ENCODE measurements at places on chromosomes 5 and 9. TPM values are rescaled to one million over a fixed set of nuclear protein-coding genes. Genes with fewer than 3 reads are reported as not detected.

Gene PTGS1
- 20.3 TPM for total RNA-seq

Gene ANKRD18B
- total RNA-seq: not detected

Gene PAX5
- 0.81 TPM for total RNA-seq

Gene TMEFF1
- total RNA-seq: 0.78 TPM

Gene EGR1
- 669 TPM for total RNA-seq

Gene GRIA1
- total RNA-seq: 6.5 TPM

Gene PCDHGA11
- total RNA-seq: 7.1 TPM

Gene CDH9
- total RNA-seq: not detected

Gene SPATA31E1
- total RNA-seq: not detected

Gene ANKRD18A
- 0.18 TPM for total RNA-seq

Gene IQGAP2
- 13.7 TPM for total RNA-seq

Gene IGFBPL1
- 27.8 TPM for total RNA-seq

Gene ZNF622
- total RNA-seq: 22.7 TPM

- H3K4me1 ChIP-seq: no peaks in the 10 kb centered on the region
- no peaks in the 10 kb centered on the region for H3K36me3 ChIP-seq
- H3K27ac ChIP-seq: no peak overlapping the region
- no peak overlapping the region for H3K4me3 ChIP-seq
These were observed 30.3 kb upstream of the DENND4C start for GRCh38 chr9:19200229-19200628.

GRCh38 chr5:9251379-9251980 lies 294.4 kb downstream of the SEMA5A start:
- no peak for DNase-seq
- H3K4me3 ChIP-seq: no peak overlapping the region
- no peak overlapping the region for H3K27ac ChIP-seq

GRCh38 chr9:4146293-4146692 lies 153.6 kb downstream of the GLIS3 start:
- H3K4me1 ChIP-seq: peaks cover 11% of the 10 kb centered on the region
- no peak overlapping the region for H3K4me3 ChIP-seq
- H3K27ac ChIP-seq: no peak overlapping the region
- no peaks in the 10 kb centered on the region for H3K27me3 ChIP-seq
- no peaks in the 10 kb centered on the region for H3K36me3 ChIP-seq

GRCh38 chr5:65103756-65104440 lies 335.2 kb downstream of the CWC27 start:
- DNase-seq: no peak
- no peaks in the 10 kb centered on the region for H3K27me3 ChIP-seq
- no peak overlapping the region for H3K4me3 ChIP-seq

- H3K4me1 ChIP-seq: no peaks in the 10 kb centered on the region
- H3K27me3 ChIP-seq: no peaks in the 10 kb centered on the region
- no peak overlapping the region for H3K27ac ChIP-seq
These were observed 363.7 kb downstream of the IRX2 start for GRCh38 chr5:2387634-2388325.

- no peaks in the 10 kb centered on the region for H3K4me1 ChIP-seq
- H3K36me3 ChIP-seq: no peaks in the 10 kb centered on the region
- no peak overlapping the region for H3K27ac ChIP-seq
These were observed 13.7 kb upstream of the PAIP1 start for GRCh38 chr5:43570450-43571158.

GRCh38 chr9:8809741-8810140 lies 1010.2 kb upstream of the DMAC1 start:
- H3K4me3 ChIP-seq: no peak overlapping the region
- H3K4me1 ChIP-seq: no peaks in the 10 kb centered on the region
- H3K27ac ChIP-seq: no peak overlapping the region
- no peak for DNase-seq
- no peaks in the 10 kb centered on the region for H3K36me3 ChIP-seq

GRCh38 chr9:73137286-73137899 lies 14.3 kb upstream of the ANXA1 start:
- no peak for DNase-seq
- H3K4me3 ChIP-seq: no peak overlapping the region
- H3K4me1 ChIP-seq: no peaks in the 10 kb centered on the region
- no peaks in the 10 kb centered on the region for H3K36me3 ChIP-seq
- H3K27me3 ChIP-seq: no peaks in the 10 kb centered on the region

DNA sequence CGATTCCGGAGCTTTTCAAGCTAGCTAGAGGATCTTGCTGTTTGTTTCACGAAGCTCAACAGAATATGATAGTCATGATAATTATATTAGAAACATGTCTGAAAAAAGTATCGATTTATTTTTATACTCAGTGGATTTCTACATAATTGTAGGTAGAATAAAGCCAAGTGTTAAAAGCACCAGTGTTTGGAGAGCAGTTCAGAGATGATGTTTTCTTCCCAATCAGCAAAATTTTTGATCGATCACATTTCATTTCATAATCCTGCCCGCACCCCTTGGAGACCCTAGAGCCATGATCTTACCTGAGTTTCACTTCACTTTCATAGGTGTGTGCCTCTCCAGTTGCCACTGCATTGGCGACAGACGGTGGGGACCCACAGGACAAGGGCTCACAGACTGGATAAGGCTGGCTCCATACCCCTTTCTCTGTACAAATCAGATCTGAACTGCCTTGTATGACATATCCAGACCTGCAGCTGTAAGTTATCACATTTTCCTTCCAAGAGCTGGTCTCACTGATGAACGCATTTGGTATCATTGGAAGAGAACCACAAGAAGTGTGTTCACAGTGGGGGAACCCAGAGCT lies 68.3 kb upstream of the TXNDC8 start:
- H3K4me1 ChIP-seq: no peaks in the 10 kb centered on the region
- no peaks in the 10 kb centered on the region for H3K27me3 ChIP-seq
- DNase-seq: no peak
- H3K27ac ChIP-seq: no peak overlapping the region
- H3K36me3 ChIP-seq: no peaks in the 10 kb centered on the region

DNA sequence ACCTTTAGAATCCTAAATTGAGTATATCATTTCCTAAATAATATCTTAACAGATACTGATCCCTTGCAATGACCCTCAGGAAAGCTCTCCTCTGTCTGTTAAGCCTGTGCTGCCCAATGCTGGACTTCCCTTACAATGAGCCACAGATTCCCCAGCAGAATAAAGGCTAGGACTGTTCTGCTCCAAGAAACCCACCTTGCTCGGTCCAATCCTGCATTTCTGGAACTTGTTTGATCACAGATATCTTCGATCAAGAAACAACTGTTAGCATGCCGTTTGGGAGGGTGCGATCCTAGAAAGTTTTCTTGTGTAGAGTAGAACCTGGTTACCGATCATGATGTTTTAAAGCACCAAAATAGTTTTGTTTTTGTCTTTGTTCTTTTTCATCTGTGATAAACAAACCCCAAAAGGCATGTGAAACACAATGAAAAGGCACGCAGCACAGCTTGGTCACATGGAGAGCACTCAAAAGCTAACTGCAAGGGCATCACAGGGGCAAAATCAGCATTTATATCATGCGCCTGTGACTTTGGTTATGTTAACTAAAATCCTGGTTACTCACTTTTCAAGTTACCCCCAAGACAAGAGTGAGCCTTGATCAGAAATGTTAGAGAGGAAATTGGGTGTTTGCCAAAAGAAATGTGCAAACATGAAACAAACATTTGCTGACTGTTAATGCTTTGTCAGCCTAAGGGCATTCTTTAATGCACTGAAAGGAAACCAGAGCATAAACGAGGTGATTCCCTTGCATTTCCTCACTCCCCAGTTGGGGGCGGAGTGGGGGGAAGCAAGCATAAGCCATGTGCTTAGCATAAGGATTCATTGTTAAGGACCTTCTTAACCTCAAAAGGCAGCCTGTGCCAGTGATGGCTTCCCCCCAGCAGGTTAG lies 61.9 kb upstream of the ADAMTS16 start:
- no peak for DNase-seq
- H3K27ac ChIP-seq: no peak overlapping the region
- no peak overlapping the region for H3K4me3 ChIP-seq
- no peaks in the 10 kb centered on the region for H3K36me3 ChIP-seq

- no peaks in the 10 kb centered on the region for H3K27me3 ChIP-seq
- DNase-seq: no peak
- no peak overlapping the region for H3K4me3 ChIP-seq
- no peak overlapping the region for H3K27ac ChIP-seq
These were observed 7.7 kb upstream of the PTPDC1 start for GRCh38 chr9:94076557-94076956.

DNA sequence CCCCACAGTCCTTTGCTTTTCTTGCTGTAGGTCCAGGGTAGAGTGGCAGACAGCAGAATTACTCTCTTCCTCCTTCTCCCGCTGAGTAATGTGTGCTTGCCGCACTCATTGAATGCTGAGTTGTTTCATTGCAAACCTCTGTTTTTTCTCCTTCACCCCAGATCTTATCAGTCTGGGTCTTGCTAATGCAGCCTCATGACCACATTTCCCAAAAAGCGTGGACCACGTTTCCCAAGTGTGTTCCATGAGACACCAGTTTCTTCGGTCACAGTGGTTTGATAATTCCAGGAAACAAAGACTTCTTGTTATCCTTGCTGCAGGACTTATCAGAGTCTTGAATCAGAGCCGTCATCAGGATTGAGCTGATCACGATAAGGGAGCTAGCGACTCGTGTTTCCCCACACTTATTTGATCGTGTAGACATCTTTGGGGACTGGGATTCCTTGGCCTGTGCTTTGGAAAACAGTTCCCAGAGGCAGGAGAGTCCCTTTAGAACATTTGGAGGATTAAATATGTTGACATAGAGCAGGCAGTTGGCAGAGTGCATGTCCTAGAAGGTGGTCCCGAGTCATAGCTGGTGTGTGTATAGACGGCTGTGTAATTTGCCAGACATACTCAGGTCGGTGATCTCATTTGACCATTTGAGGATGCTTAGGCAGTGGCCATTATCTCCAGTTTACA lies 4.4 kb downstream of the LRRC8A start:
- H3K27me3 ChIP-seq: no peaks in the 10 kb centered on the region
- no peaks in the 10 kb centered on the region for H3K4me1 ChIP-seq
- H3K27ac ChIP-seq: peak overlapping the region; percentile 22
- DNase-seq: no peak
- peaks cover 4% of the 10 kb centered on the region for H3K36me3 ChIP-seq

GRCh38 chr9:108423433-108423832 lies 432.4 kb downstream of the ACTL7B start:
- H3K27me3 ChIP-seq: no peaks in the 10 kb centered on the region
- no peak overlapping the region for H3K27ac ChIP-seq
- H3K36me3 ChIP-seq: no peaks in the 10 kb centered on the region
- no peak overlapping the region for H3K4me3 ChIP-seq

DNA sequence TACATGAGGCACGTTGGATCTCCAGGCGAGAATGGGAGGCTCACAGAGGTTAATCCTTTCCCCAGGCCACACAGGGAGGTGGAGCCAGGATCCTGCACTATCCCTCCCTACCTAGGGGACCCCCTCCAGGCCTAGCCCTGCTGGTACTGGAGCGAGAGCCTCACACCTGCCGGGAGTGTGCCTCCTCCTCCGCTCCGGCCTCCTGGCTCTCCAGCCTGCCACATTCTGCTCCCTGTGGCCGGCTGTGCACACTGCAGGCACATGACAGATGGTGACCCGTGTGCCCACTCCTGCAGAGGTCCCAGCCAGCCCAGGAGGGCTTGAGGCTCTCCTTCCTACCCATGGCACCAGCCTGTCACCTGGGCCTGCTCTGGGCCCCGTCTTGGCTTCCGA lies 93.4 kb downstream of the RXRA start:
- no peaks in the 10 kb centered on the region for H3K4me1 ChIP-seq
- no peak for DNase-seq
- no peaks in the 10 kb centered on the region for H3K27me3 ChIP-seq
- no peak overlapping the region for H3K27ac ChIP-seq

GRCh38 chr5:94505327-94506068 lies 112.9 kb downstream of the KIAA0825 start:
- no peak overlapping the region for H3K4me3 ChIP-seq
- no peaks in the 10 kb centered on the region for H3K4me1 ChIP-seq
- H3K27ac ChIP-seq: no peak overlapping the region
- no peak for DNase-seq
- H3K27me3 ChIP-seq: no peaks in the 10 kb centered on the region

DNA sequence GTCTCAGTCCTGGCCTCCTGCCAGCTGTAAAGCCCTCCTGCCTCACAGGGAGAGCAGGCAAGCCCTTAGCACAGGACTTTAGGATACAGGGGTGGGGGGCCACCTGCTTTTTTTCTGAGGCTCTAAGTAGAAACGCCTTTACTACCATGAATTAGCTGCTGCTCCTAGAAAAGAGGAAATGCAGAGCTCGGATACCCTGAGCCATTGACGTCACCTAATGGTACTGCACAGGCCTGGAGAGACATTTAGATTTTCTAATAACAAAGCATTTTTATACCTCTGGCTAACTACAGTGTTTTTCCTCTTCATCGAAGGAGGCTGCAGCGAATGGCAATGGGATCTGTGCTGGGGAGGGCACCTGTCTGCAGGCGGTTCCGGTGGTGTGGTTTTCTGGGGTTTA lies 137.0 kb downstream of the WDR41 start:
- H3K27me3 ChIP-seq: no peaks in the 10 kb centered on the region
- DNase-seq: no peak
- no peaks in the 10 kb centered on the region for H3K36me3 ChIP-seq
- peak overlapping the region; percentile 76 for H3K27ac ChIP-seq
- H3K4me1 ChIP-seq: peaks cover 5% of the 10 kb centered on the region
- no peak overlapping the region for H3K4me3 ChIP-seq

- no peak overlapping the region for H3K27ac ChIP-seq
- H3K4me3 ChIP-seq: no peak overlapping the region
- H3K4me1 ChIP-seq: peaks cover 2% of the 10 kb centered on the region
- no peaks in the 10 kb centered on the region for H3K36me3 ChIP-seq
These were observed 356.2 kb downstream of the NPR3 start for GRCh38 chr5:33067291-33067690.

DNA sequence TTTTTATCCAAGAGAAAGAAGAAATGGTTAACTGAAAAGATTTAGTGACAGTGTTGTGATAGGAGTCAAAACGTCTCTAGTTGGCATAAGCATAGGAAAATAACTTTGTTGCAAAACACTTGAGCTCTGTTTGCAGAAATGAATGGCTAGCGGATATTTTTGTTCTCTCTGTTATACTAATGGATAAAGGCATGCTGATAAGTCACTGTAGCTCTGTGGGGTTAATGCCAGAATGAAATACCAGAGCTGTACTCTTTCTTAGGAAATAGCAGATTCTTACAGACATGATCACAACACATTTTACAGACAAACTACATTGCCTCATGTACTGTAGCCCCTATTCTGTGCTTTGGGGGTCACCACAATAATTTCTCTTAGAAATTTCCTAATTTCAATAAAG lies 202.8 kb downstream of the DMRTA1 start:
- no peaks in the 10 kb centered on the region for H3K27me3 ChIP-seq
- no peak overlapping the region for H3K4me3 ChIP-seq
- no peak overlapping the region for H3K27ac ChIP-seq
- no peak for DNase-seq

GRCh38 chr9:84821431-84821830 lies 151.9 kb downstream of the NTRK2 start:
- peaks cover 2% of the 10 kb centered on the region for H3K4me1 ChIP-seq
- no peak overlapping the region for H3K4me3 ChIP-seq
- H3K27ac ChIP-seq: no peak overlapping the region
- DNase-seq: no peak
- H3K27me3 ChIP-seq: no peaks in the 10 kb centered on the region
- no peaks in the 10 kb centered on the region for H3K36me3 ChIP-seq

GRCh38 chr5:4208537-4208936 lies 612.9 kb downstream of the IRX1 start:
- H3K36me3 ChIP-seq: no peaks in the 10 kb centered on the region
- H3K27me3 ChIP-seq: no peaks in the 10 kb centered on the region
- no peak for DNase-seq
- H3K4me3 ChIP-seq: no peak overlapping the region
